ENCODE measurements at places on chromosomes 7 and 10.

DNA sequence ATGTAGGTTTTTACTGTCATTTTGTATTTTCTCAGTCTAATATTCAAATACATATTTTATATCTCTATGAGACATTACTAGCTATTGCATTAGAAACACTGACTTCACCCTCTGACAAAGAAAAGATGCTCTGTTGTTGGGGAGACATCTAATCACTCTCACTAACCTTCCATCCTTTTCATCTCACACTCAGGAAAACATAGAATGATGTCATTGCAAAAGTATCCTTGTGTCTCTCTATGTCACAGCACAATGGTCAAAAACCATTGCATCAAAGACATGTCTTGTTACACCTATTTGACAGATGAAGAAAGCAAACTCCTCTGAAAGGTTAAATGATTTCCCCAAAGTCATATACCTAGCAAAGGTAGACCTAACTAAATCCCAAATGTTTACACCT lies 231.3 kb upstream of the PTN start:
- DNase-seq = no peak

- no peak for DNase-seq
Measured at GRCh38 chr10:20641605-20642004, 255.5 kb downstream of the NEBL start.

GRCh38 chr10:67098461-67098860 lies 172.6 kb downstream of the LRRTM3 start:
- peak; percentile 9 for DNase-seq

GRCh38 chr10:24853661-24854060 lies 98.7 kb downstream of the PRTFDC1 start:
- no peak for DNase-seq

DNA sequence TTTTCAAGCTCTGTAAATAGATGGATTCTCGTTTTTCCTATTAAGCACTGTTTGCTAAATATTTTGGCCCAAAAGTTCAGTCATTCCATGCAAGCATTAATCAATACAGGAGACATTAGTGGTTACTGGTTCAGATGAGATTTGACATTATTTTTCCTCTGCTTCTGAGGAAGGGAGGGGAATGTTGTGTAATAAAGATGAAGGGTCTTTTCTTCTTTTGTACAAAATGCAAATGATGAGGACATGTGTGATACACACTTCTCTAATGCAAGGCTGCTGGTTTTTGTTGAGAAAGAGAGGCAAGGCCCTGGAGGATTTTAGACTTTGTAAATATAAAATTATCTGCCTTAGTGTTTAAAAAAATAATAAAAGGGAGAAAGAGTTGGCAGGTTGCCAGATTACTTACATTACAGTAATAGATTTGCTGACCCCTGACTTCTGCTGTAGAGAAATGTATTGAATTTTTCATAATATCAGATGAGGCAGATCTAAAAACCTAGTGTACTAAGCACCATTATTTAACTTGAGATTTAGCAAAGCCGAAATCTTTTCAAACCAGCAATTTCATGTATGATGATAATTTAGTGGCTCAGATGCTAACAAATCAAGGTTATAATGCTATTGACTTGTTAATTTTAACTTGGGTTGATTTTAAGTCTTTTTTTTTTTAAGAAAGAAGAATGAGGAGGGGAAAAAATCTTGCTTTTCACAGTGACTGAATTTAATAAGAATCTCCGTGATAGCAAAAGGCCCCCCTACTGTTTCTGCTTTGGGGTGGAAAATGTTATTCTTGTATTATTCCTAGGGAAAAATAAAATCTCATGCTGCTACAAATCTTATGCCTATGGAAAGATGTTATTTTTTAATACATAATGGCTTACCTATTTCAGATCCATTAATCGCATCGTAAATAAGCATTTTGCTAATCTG lies 180.1 kb downstream of the ARID5B start:
- DNase-seq = no peak

DNA sequence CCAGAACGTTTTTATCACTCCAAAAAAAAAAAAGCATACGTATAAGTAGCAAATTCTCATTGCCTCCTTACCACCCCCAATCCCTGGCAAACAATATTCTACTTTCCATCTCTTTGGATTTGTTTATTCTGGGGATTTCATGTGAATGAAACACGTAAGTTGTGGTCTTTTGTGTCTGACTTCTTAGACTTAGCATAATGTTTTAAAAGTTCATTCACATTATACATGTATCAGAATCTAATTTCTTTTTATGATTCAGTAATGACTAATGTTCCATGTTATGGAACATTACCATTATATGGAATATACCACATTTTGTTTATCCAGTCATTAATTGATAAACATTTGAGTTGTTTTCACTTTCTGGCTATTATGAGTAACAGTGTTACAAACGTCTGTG lies 12.5 kb upstream of the KLHL7 start:
- DNase-seq = no peak

GRCh38 chr10:20175719-20176118 lies 359.5 kb downstream of the PLXDC2 start:
- no peak for DNase-seq

DNA sequence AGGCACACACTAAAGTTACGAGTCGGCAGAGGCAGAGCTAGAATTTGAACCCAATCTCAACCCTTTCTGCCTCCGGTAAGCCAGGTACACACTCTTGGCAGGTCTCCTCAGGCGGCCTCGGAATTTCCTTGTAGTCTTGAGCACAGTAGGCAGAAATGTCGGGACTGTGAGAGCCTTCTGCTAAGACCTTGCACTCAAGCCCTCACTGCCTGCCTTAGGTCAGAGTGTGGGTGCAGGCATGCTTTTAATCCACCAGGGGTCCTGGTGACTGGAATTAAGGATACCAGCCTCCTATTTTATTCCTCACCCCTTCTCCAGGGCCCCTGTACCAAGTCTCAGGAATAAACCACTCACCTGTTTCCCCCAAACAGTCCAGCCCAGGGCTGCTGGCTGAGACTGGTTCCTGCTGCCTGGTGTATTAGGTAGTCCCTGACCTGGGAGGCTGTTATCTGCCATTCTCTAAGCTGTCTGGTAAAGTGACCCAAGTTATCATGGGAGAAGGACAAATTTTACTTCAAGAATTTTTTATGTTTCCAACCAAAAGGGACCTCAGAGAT lies 855 bp downstream of the ATP6V1F start:
- no peak for DNase-seq

DNA sequence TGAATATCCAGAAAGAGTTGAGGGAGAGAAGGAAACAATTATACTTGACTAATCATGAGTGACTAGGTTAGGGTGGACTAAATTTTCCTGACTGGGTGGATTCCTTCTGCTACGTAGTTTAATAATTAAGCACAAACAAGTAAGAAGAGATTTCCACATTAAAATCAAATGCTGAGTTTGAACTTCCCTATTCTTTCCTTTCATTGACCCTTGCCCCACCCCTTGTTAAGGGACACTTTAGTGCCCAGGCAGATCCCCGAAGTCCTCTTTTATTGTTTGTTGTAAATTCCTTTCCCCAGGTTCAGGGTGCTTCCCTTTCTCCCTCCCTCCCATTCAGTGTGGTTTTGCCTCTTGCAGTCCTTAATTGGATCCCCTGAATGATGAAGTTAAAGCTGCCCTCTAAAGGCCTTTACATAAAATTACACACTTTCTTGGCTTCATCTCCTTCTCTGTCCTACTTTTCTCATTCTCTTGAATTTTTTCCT lies 8.8 kb upstream of the SPAM1 start:
- DNase-seq = no peak

DNA sequence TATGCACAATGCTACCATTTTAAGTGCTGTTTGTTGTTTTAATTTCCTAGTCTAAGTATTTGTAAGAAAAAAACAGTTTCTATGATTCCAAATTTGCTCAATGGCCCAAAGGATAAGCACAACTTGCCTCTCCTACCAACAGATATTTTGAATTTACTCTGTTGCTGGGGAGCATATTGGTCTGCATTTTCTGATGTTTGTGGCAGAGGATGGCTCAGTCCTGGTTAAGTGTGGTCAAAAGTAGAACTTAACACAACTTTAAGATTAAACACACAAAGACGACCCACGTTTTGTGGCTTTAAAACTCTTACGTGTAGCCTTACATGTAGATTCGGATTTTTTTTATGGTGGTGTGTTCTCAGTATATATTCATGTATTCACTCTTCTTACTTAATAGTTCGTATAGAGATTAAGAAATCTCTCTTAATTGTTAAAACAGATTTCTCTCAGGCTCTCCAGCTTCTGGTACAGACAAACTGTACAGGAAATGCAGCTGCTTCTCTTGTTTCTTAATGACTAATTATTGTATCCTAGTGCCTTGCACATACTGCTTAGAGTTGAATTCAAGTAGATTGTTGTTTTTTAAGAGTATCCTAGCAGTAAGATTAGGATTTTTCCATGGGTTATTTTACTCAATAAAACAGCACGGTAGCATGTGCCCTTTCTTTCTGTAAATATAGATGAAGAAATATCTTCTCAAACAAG lies 86.2 kb downstream of the GPR85 start:
- no peak for DNase-seq

- no peak for DNase-seq
Measured at GRCh38 chr10:133264461-133264860, 12.2 kb downstream of the ADAM8 start.

GRCh38 chr10:63699785-63700613 lies 178.8 kb downstream of the REEP3 start:
- no peak for DNase-seq

DNA sequence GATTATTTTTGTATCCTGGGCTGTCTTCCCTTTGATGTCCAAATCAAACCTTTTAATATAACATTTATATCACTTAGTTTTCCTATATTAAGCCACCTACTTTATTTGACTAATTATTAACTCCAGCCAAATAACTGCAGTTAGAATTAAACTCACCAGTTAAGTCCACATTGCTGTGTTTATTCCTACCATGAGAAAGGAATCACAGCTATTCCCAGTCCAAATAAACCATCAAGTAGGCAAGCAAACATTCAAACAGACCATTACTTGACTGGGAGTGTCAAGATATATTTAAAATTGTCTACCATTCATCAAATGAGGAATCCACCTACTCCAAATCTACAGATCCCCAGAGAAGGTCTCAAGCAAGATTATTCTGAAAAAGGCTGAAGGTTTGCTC lies 22.4 kb downstream of the PDE1C start:
- DNase-seq = no peak

DNA sequence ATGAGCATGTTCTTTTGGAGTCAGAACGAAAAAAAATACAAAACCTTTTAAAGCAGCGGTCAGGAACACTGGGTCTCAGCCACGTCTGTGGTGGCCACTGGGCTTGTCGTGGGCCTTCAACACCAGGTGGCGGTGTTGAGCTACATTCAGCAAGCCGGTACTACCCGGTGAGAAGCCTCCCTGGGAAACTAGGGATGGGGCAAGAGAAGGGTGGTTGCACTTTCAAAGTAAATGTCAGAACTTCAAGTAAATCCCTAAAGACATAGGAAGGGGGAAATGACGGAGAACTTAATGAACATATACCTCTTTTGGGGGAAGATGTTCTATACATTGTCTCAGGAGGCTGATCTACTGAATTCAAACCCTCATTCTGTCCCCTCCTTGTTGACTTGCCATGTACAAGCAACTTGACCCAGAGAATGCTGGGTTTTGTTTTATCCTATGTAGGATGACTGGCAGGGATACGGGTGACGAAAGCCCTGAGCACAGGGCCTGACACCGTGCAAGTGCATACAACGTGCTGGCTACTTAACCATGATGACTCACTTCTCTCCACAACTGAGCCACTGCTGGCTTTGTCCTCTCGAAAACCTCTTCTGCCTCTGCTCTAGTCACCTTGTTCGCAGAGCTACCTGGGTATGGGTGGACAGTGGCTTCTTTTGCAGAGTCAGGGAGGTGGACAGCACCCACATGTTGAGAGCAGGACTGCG lies 49.0 kb upstream of the BAMBI start:
- DNase-seq = peak; percentile 39

DNA sequence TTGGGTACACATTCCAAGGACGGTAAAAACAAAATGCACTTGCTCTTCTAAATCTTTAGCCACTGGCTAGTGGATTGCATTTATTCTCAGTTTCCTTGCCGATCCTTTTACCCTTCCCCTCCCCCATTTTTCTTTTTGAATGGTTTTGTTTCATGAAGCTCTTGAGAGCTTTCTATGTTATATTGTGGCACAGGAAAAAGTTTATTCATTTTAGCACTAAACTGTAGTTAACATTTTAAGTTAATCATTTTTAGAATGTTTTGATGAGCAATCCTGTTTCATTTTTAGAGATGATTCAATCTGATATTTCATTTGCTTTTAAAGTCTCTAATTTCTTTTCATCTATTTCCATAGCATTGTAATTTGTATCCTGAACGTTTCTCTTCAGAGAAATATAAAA lies 24.0 kb downstream of the ZEB1 start:
- DNase-seq = no peak

DNA sequence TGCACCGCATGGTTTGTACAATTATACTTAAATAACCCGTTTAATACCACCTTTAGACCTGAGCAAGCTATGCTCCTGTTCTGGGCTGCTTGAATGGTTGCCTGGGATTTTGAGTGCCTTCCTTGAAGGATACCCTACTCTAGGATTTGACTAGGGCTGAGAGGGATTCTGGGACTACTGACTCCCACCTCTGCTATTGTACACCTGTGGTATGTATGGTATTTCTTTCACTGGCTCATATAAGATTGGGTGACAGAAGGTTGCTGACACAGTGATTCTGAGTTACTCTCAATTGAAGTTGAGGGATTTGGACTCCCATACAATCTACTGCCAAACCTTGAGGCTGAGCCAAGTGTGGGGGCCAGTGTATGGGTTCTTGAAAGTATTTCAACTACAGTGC lies 494.4 kb upstream of the SEMA3D start:
- no peak for DNase-seq

DNA sequence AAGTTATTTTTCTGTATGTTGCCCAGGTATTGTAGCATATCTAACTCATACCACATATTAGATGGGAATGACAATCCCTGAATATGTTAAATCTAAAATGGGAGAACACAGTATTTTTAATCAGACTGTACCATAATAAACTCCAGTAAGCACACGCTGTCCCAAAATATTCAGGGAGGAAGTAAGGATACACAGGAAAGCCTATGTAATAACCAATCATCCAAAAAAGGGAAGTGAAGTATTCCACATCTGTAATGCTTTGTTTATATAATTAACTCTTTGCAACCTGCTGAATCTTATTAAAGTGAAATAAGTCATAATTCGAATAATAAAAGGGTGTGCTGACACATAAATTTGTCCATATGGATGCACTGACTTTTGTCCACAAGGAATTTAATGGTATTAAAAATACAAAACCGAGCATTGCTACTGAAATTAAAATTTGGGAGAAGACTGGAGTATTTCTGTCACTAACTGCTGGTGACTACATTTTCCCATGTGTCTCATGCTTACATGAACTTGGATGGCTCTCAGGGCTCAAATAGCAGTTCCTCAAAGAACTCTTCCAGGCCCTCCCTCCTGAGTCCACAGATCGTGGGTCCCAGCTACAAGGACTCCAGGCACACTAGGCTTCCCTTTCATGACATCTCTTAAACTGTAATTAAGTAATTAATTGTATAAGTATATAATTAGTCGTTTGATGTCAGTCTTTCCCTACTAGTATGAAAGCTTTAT lies 120.6 kb downstream of the NEBL start:
- no peak for DNase-seq

GRCh38 chr7:150811-151221 lies 41.6 kb upstream of the FAM20C start:
- no peak for DNase-seq

GRCh38 chr10:43953672-43954071 lies 305.0 kb upstream of the ZNF32 start:
- no peak for DNase-seq

GRCh38 chr10:70344144-70344543 lies 38.3 kb downstream of the LRRC20 start:
- DNase-seq = no peak
